ENCODE measurements at places on chromosomes 4 and X. TPM values are rescaled to one million over a fixed set of nuclear protein-coding genes. Genes with fewer than 3 reads are reported as not detected.

HELT gene
- not detected for total RNA-seq

CCDC110 gene
- not detected for total RNA-seq

TMSB15C gene
- total RNA-seq, result 0.27 TPM

SLC6A14 gene
- not detected for total RNA-seq

MAGEB6B gene
- not detected for total RNA-seq

GAGE12F gene
- not detected for total RNA-seq

CTAG2 gene
- total RNA-seq, result not detected

DNAJB14 gene
- total RNA-seq, result 20.1 TPM

CCNB3 gene
- 0.42 TPM for total RNA-seq

TENM3 gene
- total RNA-seq, result 1.5 TPM

DACH2 gene
- total RNA-seq, result not detected

IL3RA gene
- total RNA-seq, result 0.16 TPM

SRPK3 gene
- 0.03 TPM for total RNA-seq

TXK gene
- 0.07 TPM for total RNA-seq

DDX53 gene
- total RNA-seq, result not detected

F8 gene
- 4.7 TPM for total RNA-seq

RBM47 gene
- total RNA-seq, result 23.2 TPM

CABS1 gene
- total RNA-seq, result not detected

CNKSR2 gene
- 2.7 TPM for total RNA-seq

ENPP6 gene
- total RNA-seq, result not detected

RELL1 gene
- total RNA-seq, result 5.4 TPM

MID1IP1 gene
- total RNA-seq, result 28.3 TPM

TCP11X2 gene
- not detected for total RNA-seq

NXF2B gene
- not detected for total RNA-seq

PWWP3B gene
- not detected for total RNA-seq

SPRY1 gene
- total RNA-seq, result 1.0 TPM

TCEAL2 gene
- total RNA-seq, result not detected

EFHC2 gene
- 0.21 TPM for total RNA-seq

ETDB gene
- total RNA-seq, result not detected

SFRP2 gene
- not detected for total RNA-seq

F8A2 gene
- total RNA-seq, result not detected

FMR1NB gene
- total RNA-seq, result not detected

IL15 gene
- total RNA-seq, result 12.5 TPM

RHOXF2B gene
- total RNA-seq, result not detected

RAB41 gene
- total RNA-seq, result not detected

XAGE1A gene
- total RNA-seq, result 36.0 TPM

CENPU gene
- 21.5 TPM for total RNA-seq

TLL1 gene
- 0.15 TPM for total RNA-seq

FABP2 gene
- total RNA-seq, result not detected

EMCN gene
- total RNA-seq, result not detected

SLITRK4 gene
- 0.02 TPM for total RNA-seq

RP2 gene
- 10.4 TPM for total RNA-seq

All from A549 treated with CORT108297 at 1 μM for 4 hours (cell line).